AG04449 (cell line): ENCODE measurements at places on chromosomes 7 and 10.

DNA sequence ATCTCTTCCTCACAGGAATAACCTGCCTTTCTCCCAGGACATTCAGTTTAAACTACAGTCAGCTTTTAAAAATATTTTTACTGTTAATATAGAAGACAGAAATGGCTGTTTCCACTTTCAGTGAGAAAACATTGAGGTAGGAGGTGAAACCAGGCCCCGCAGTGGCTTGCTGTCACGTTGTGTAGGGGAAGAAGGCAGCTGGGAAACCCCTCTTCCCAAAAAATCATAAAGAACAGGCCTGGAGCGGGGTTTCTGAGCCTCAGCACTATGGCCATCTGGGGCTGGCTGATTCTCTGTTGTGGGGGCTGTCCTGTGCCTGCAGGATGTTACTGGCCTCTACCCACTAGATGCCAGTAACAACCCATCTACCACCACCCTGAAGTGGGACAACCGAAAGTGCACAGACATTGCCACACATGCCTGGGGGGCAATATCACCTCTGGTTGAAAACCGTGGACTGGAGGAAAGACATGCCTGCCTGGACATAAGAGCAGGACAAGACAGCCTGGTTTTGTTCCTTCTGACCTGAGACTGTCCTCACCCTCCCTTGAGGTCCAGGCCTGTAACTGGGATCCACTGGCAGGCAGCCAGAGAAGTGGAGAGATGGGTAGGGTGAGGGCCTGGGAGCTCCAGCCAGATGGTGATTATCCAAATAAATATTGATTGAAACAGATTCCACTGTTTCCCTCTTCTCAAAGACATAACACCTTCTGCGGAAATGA lies 43.9 kb downstream of the KCNH2 start:
- no peak for DNase-seq

DNA sequence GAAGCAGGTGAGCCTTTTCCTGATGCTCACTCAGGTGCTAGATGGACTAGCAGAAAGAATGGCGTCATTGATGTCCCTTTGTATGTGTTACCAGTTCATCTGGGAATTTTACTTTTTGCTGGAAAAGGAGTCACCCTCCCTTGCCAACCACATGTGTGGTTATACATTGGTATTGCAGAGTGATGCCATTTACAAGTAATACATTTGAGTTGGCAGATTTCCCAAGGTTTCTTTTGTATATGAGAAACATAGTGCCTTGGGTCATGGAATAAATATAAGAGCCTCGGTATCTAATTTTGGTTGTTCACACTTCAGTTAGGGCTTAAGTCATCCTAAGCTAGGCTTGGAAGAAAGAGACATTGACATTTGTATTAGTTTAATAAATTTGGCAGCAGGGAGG lies 10.4 kb upstream of the ATXN7L1 start:
- DNase-seq: no peak

DNA sequence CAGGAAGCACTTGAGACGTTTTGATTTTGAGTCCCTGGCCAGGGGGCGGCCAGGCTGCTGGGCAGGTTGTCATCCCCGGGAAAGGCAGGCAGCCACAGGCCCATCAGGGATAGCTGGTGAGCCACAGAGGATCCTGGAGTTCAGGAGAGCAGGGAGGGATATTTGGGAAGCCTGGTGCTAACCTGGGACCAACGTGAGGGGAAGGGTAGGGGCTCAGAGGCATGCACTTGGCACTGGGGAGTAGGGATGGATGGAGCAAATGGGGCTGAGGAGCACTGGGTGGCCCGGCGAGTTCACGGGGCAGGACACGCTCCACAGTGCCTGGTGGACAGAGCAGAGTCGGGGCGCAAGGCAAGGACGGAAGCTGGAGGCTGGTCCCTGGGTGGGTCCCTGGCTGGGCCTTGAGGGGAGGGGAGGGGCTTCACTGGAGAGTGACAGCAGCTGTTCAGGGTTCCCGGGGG lies 30.2 kb downstream of the LRRC27 start:
- DNase-seq: no peak

GRCh38 chr7:143511593-143512047 lies 33.9 kb downstream of the TAS2R41 start:
- DNase-seq: no peak

DNA sequence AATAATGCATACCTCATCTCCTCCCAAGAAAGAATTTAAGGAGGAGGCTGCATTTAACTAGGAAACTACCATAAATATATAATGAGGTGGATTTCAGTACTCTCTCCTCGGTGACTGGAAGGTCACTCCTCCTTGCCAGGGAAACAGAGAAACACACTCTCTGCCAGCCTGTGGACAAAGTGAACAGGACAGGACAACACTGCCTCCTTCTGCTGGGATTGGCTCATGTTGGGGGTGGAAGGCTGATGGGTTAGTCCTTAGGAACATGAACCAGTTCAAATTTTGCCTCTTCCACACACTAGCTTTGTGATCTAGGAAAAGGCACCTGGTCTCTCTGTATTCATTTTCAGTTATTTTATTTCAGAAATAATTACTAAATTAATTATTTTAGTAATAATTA lies 50.6 kb upstream of the STEAP4 start:
- DNase-seq: no peak

DNA sequence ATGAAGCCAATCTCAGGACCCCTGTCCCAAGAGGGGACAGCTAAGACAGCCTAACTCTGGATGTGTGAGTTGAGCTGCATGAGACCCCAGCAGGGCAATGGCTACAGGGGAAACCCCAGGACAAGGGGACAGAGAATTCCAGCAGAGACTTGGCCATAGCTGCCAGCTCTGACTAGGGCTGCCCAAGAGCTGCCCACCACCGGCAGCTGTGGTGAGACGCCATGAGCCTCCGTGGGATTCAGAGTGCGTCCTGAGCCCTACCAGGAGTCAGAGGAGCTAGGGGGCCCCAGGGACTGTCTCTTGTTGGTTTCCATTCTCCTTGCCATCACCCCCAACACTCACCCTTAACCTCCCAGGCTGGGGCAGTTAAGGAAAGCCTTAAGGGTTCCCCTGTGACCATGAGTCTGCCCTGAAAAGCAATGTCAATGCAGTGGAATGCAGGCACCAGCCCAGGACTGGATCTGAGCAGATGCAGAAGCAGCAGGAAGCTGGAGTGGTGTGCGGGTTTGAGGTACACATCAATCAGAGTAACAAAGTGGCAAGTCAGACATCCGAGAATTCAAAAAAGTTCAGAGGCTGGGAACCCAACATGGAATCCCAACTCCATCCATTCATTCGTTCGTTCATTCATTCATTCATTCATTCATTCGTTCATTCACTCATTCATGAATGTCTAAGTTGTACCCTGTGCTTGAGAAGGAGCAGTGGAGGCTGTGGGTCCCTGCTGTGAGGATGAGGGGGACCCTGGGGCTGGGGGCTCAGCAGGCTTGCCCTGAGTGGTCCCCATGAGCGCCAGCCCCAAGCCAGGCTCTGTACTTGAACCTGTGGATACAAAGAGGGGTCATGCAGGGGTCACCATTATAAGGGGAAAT lies 52.9 kb downstream of the C10orf120 start:
- DNase-seq: no peak

DNA sequence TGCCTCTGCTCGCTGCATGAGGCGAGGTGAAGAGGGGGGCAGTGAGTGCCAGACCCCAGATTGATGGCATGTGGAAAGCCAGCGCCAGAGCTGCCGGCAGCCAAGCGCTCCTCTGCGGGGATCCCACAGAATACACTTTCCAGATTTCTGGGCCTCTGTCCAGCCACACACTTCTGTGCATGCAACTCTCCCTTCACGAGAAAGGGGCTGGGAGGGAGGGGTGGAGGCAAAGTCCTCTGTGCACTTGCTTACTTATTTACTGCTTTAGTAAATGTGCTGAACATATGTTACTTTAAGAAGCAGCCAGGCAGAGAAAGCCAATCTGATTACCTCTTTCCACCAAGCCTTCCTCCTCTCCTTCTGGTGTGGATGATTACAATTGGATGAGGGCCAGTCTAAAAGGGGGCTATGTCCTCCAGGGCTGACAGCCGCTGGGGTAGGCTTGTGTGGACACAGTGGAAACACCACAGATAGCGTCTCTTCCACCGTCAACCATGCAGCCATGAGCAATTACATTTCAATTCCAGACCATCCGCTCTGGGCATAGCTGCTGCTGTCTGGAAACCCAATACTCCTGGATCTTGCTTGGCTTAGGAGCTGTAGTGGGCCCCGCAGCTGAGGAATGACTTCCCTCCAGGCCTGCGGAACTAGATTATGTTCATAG lies 322.8 kb upstream of the ANKRD30A start:
- no peak for DNase-seq

DNA sequence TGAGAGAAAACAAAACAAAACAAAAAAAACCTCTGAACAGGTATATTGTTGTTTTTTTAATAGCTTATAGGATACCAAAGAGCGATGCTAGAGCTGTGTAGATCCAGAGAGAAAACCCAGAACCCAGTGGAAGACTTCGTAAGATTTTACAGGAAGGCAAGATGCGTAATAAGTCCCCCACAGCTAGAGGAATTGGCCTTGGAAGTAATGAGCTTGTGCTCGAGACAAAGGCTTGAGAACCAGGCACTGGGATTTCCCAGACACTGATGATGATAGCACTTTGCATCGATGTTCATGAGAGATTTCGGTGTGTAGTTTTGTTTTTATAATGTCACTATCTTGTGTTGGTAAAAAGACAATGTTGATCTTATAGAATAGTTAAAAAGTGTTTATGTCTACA lies 821.5 kb upstream of the IGFBP3 start:
- no peak for DNase-seq

GRCh38 chr10:98074315-98074911 lies 44.0 kb upstream of the CRTAC1 start:
- DNase-seq: no peak

DNA sequence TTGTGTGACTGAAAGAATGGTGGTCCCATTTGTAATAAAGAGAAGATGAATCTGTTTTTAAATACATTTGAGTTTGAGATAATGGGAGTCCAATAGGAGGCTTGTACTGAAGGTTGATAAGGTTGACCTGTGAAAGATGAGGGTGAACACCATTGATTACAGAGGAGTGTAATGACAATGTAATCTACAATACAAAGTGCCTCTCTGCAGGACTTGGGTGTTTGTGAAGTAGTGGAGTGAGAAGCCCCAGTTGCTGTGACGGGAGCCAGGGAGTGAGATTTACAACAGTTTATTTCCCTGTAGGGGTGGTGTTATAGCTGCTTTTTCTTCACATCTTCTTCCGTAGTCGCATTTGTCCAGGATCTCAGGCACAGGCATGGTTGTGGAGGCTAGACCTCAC lies 189.9 kb downstream of the EXOC4 start:
- no peak for DNase-seq

DNA sequence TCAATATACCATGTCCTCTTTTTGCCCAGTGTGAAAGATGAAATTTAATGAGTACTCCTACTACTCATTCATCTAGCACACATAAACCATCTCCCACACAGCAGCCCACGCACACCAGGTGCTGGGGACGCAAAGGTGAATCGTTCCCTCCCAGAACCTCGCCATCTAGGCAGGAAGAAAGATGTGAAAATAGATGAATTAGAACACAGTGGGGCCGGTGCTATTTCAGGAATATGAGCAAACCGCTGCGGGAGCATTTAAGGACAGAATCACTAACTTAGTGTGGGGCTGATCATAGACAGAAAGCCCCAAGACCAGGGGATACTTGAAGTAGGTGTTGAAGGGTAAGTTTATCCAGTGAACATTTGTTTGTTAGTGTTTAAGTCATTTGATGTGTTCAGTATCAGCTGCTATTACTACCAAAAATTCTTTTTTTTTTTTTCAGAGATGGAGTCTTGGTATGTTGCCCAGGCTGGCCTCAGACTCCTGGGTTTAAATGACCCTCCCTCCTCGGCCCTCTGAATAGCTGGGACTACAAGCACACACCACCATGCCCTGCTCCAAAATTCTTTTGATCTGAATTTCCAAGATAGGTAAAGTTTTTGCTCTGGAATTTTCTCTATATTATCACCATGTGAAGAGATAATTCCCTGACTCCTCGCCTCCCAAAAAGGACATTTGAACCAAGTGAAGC lies 48.8 kb downstream of the CPXM2 start:
- no peak for DNase-seq
